Uterus (tissue), 4 donors: ENCODE measurements at places on chromosomes 2 and 18.

DNA sequence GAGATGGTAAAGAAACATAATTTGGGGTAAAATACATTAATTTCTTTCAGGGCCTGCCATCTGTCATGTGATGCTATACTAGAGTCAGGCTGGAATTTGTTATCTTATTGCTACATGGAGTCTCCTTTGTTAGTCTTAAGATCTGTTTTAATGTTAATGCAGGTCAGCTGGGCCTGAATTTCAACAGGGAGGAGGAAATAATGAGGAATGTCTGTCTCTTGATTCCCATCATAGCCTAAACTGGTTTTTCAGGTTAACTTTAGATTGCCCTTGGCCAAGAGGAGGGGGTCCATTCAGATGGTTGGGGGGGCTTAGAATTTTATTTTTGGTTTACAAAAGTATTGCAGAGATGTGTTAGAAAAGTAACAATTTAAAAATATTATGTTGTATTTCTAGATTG lies 19.0 kb upstream of the FEZ2 start:
- H3K36me3 ChIP-seq = no peaks in the 10 kb centered on the region
- H3K4me3 ChIP-seq = no peak overlapping the region
- no peak overlapping the region for H3K27ac ChIP-seq
- H3K4me1 ChIP-seq = no peaks in the 10 kb centered on the region

- no peaks in the 10 kb centered on the region for H3K27me3 ChIP-seq
- H3K4me3 ChIP-seq = no peak overlapping the region
- no peak overlapping the region for H3K27ac ChIP-seq
- H3K36me3 ChIP-seq = no peaks in the 10 kb centered on the region
- H3K4me1 ChIP-seq = no peaks in the 10 kb centered on the region
- no peak for DNase-seq
These were observed 23.0 kb downstream of the FAM171B start for GRCh38 chr2:186716899-186717298.

DNA sequence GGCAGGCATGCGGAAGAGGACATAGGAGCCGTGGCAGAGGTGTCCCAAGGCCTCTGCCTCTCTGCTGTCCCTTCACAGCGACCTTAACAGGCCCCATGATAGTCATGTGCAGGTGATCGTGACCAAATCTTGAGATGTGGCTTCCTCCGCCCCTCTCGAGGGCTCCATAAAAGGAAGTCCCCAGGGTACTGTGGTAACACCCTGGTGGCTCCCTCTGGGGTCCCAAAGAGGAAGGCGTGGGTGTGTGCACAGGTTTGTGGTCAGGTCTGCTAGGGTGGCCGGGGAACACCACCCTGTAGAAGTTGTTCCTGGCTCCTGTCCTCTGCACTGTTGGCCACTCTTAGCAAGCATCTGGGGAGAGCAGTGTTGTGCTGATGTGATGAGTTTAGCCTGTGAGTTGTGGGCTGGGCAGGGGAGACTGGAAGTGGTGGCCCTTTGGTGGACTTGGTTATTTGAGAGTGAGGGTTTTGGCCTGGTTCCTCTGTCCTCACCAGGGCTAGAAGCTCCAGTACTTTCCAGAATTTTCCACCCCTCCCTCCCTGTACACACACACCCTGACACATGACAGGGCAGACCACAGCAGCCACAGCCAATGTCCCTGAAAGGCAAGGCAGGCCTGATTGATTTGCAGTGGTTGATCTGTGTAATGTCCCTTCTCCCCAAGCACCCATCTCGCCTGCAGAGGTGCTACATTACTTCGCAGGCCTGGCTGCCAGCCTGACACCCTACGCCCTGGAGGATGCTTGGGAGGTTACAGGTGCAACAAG lies 68.9 kb upstream of the BOD1L2 start:
- no peak overlapping the region for H3K27ac ChIP-seq
- no peaks in the 10 kb centered on the region for H3K27me3 ChIP-seq
- H3K4me1 ChIP-seq = no peaks in the 10 kb centered on the region
- H3K4me3 ChIP-seq = no peak overlapping the region
- DNase-seq = no peak
- H3K36me3 ChIP-seq = no peaks in the 10 kb centered on the region

GRCh38 chr18:60050821-60051220 lies 151.0 kb downstream of the PMAIP1 start:
- no peaks in the 10 kb centered on the region for H3K36me3 ChIP-seq
- H3K27ac ChIP-seq = no peak overlapping the region
- H3K4me1 ChIP-seq = no peaks in the 10 kb centered on the region
- H3K4me3 ChIP-seq = no peak overlapping the region
- DNase-seq = no peak

- no peak overlapping the region for H3K27ac ChIP-seq
- H3K4me3 ChIP-seq = no peak overlapping the region
- no peaks in the 10 kb centered on the region for H3K27me3 ChIP-seq
- DNase-seq = no peak
- H3K36me3 ChIP-seq = no peaks in the 10 kb centered on the region
- H3K4me1 ChIP-seq = no peaks in the 10 kb centered on the region
These were observed 23.4 kb upstream of the C1QL2 start for GRCh38 chr2:119181791-119182445.

DNA sequence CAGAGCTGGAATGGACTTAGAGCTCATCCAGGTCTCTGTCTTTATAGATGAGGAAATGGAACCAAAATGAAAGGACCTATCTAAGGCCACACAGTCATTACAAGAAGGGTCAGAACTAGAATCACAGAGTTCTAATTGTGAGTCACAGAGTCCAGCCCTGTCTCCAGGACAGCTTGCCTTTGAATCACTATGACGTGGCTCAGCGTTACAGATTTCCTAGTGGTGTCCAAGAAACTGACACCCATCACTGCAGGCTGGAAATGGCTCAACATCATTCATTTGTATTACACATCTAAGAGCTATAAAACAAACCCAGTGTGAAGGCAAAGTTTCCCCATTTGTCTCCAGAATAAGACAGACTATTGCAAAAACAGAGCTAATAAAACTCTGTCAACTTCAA lies 164.3 kb upstream of the SIX2 start:
- peaks cover 11% of the 10 kb centered on the region for H3K27me3 ChIP-seq
- H3K27ac ChIP-seq = no peak overlapping the region
- no peak overlapping the region for H3K4me3 ChIP-seq
- H3K36me3 ChIP-seq = no peaks in the 10 kb centered on the region
- no peaks in the 10 kb centered on the region for H3K4me1 ChIP-seq

DNA sequence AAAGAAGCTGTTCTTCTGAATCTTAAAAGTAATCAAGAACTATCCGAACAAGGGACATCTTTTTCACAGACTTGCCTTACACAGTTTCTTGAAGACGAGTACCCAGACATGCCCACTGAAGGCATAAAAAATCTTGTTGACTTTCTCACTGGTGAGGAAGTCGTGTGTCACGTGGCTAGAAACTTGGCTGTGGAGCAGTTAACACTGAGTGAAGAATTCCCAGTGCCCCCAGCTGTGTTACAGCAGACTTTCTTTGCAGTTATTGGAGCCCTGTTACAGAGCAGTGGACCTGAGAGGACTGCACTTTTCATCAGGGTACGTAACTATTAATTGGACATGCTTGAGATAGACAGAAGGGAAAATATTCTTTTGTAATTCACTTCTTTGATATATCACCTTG lies 2.4 kb downstream of the MRPL44 start:
- H3K36me3 ChIP-seq = no peaks in the 10 kb centered on the region
- no peak overlapping the region for H3K4me3 ChIP-seq
- peak overlapping the region; percentile 10 for H3K27ac ChIP-seq
- DNase-seq = no peak
- H3K27me3 ChIP-seq = no peaks in the 10 kb centered on the region

- no peak overlapping the region for H3K4me3 ChIP-seq
- DNase-seq = peak; percentile 35
- no peaks in the 10 kb centered on the region for H3K36me3 ChIP-seq
- H3K27ac ChIP-seq = peak overlapping the region; percentile 70
These were observed 117.6 kb upstream of the FOSL2 start for GRCh38 chr2:28274911-28275685.

GRCh38 chr2:233329489-233330135 lies 22.0 kb downstream of the SAG start:
- H3K27ac ChIP-seq = no peak overlapping the region
- DNase-seq = no peak
- H3K27me3 ChIP-seq = no peaks in the 10 kb centered on the region
- no peaks in the 10 kb centered on the region for H3K4me1 ChIP-seq

- H3K36me3 ChIP-seq = no peaks in the 10 kb centered on the region
- DNase-seq = no peak
- H3K27me3 ChIP-seq = no peaks in the 10 kb centered on the region
These were observed 18.3 kb upstream of the CXCR4 start for GRCh38 chr2:136135921-136136906.
